ENCODE measurements at places on chromosomes 16 and 17.

DNA sequence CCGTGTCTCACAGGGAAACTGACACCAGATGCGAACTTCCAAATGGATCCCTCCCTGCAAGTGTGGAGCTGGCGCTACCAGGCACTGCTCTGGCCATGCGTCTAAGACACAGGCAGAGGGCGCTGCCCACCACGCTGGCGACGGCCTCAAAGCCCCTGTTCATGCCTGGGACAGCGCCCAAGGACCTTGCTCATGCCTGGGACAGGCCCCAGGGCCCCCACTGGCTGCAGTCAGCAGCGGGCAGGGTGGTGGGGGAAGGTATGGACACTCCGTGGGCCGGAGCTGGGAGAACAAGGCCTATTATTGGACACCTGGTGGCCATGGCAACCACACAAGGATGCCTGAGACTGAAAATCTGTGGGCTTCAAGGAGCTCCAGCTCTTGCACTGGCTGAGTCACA, 8.8 kb downstream of the ZG16B start:
- no peak for DNase-seq

- DNase-seq: no peak
Measured at GRCh38 chr17:30558686-30559545, 81.7 kb downstream of the GOSR1 start.

GRCh38 chr17:48878920-48879898, 13.4 kb upstream of the ATP5MC1 start:
- DNase-seq: peak; percentile 80

GRCh38 chr17:82602487-82602886, 45.8 kb downstream of the WDR45B start:
- no peak for DNase-seq

DNA sequence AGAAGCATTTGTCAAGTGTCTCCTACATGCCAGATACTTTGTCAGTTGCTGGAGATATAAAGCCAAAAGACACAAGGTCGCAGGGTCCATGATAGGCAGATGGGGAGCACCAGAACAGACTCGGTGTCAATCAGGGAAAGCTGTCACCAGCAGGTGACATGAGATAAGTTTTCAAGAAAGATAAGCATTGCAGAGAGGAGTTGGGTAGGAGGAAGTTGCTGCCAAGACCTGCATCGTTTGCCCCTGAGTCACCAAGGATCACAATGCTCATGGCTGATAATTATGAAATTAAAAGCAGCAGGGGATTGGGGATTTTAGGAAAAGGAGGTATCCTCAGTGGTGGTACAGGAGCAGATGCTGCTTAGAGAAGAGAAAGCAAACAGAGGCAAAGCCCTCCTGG, 551.1 kb upstream of the CDH11 start:
- DNase-seq: no peak

DNA sequence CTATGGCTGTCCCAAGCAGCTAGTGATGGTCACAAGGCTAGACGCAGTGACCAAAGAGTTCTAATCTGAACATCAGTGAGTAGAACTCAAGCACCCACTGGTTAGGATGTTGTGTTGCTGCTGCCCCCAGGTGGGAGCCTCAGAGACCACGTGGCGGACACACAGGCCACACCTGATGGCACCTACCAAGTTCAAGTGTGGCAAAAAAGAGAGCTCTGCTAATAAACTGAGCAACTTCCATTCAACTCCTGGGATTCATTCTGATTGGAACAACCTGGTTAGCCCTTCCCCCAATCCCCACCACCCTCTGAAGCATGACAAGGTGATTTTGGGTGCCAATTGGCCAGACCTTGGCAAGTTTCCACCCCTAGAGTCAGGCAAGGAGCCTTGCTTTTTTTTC, 3.5 kb upstream of the LCMT1 start:
- no peak for DNase-seq

DNA sequence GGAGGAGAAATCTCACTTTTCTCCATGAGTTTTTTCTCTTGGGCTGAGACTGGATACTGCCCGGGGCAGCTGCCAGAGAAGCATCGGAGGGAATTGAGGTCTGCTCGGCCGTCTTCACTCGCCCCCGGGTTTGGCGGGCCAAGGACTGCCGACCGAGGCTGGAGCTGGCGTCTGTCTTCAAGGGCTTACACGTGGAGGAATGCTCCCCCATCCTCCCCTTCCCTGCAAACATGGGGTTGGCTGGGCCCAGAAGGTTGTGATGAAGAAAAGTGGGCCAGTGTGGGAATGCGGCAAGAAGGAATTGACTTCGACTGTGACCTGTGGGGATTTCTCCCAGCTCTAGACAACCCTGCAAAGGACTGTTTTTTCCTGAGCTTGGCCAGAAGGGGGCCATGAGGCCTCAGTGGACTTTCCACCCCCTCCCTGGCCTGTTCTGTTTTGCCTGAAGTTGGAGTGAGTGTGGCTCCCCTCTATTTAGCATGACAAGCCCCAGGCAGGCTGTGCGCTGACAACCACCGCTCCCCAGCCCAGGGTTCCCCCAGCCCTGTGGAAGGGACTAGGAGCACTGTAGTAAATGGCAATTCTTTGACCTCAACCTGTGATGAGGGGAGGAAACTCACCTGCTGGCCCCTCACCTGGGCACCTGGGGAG, 19.1 kb downstream of the NGFR start:
- no peak for DNase-seq

DNA sequence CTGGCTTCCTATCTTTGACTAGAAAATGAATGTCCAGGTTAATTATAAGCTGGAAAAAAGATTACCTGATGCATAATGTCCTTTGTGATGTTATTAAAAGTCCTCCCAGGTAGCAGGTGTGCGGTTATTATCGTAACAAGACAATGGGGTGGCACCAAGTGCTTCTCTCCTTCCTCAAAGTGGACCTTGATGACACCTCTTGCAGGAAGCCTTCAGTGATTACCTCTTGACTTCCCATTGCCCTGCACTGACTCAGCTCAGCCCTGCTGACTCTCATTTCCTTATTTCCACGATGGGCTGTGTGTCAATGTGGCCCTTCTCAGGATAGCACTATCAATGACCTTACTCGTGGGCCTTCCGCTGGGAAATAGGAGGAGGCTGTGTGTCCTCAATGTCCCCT, 477.4 kb upstream of the CCL2 start:
- no peak for DNase-seq

DNA sequence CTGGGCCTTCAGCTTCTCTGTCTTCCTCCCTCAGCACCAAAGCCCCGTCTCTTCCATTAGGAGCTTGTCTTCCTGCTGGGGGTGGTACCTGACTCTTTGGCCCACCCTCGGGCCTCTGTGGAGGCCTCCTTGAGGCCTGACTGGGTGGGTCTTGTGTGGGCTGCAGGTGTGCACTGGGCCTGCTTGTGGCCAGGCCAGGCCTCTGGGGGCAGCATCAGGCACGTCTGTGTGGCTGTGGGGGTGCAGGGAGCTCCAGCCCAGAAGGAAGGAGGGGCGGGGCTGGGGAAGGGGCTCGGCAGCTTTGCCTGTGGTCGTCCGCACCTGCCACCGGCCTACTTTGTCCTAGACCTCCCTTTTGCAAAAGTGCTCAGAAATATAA, 7.0 kb downstream of the PIGQ start:
- no peak for DNase-seq

Data from NCI-H748 treated with DMSO at 0.1 percent for 48 hours (cell line).